ENCODE measurements at places on chromosomes 6 and 20.

- peak; percentile 78 for DNase-seq
Observed at GRCh38 chr6:53725791-53726575, 60.4 kb upstream of the KLHL31 start.

- DNase-seq: no peak
Observed at GRCh38 chr20:42700372-42700771, 489.3 kb downstream of the PTPRT start.

- no peak for DNase-seq
Observed at GRCh38 chr6:56445818-56446217, 196.9 kb downstream of the DST start.

DNA sequence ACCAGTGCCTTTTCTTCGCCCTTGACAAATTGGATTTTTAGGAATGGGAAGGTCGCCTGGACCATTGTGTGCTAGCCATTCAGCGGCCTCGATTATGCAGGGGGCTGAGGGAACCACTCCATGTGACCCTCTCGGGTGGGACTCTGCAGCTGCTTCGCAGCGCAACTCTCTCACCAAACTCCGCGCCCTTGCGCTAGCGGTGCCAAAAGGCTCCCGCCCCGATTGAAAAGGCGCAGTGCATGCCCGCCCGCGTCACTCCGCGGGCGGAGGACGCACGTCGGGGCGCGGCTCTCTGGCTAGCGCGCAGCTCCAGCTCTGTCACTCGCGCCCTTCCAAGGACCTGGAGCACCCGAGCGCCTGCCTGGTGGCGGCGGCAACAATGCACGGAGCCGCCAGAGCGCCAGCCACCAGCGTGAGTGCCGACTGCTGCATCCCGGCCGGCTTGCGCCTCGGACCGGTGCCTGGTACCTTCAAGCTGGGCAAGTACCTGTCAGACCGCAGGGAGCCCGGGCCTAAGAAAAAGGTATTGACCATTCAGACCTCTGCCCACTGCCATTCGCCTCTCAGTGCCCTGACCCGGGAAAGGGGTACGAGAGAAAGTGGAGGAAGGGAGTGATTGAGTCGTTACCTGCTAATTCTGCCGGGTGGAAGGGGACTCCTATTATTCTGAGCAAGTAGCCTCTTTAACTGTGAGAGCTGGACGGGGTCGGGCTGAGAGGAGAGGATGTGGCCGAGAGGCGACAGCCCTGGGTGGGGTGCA lies at the start of gene PRDM13:
TSS of gene PRDM13 (plus strand) at position 178 of the 760 bp plus-strand sequence. CDS start at position 380, 202 bp downstream.
- peak; percentile 16 for DNase-seq

- no peak for DNase-seq
Observed at GRCh38 chr6:50198245-50198644, 148.5 kb upstream of the DEFB112 start.

- DNase-seq: peak; percentile 30
Observed at GRCh38 chr20:1509237-1509636, 18.0 kb upstream of the SIRPB2 start.

DNA sequence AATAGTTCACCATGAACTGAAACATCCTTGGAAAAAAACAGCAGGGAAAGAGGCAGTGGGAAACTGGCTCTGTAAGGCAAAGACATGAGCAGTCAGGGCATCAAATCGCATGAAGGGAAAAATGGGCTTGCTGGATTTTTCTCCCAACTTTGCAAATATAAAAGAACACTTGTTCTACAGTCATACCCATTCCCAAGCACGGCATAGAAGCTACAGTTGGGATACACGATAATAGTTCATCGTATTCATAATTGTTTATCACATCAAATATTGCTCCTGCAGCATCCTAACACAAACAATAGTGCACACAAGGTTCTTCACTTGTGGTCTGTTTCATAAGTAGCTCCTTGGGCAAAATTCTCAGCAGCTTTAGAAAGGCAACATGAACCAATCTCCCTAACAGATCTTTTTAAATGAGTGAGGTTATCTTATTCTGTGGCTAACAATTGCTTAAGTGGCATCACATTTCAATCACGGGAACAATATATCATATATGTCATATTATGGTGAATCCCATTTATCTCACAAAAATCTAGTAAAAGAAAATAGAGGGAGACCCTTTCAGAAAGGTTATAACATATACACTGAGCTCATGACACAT lies 243.9 kb downstream of the PKHD1 start:
- no peak for DNase-seq

- DNase-seq: peak; percentile 83
Observed at GRCh38 chr20:59222253-59223181, 58.9 kb downstream of the ZNF831 start.

DNA sequence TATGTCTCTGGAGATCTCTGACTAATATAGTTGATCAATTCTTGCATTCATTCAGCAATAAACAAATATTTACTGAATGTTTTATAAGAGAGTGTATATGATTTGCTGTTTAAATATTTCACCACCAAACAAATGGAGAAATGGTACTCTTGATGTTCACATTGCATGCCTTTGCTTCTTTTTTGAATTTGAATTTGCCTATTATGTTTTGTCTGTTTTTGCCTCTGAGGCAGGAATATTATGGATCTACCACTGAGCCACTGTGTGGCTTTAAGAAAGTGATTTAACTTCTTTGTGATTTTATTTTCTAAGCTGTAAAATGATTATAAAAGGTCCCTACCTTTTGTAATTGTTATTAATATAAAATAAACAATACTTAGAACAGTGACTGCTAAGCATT lies 345.0 kb downstream of the DOK5 start:
- DNase-seq: no peak

DNA sequence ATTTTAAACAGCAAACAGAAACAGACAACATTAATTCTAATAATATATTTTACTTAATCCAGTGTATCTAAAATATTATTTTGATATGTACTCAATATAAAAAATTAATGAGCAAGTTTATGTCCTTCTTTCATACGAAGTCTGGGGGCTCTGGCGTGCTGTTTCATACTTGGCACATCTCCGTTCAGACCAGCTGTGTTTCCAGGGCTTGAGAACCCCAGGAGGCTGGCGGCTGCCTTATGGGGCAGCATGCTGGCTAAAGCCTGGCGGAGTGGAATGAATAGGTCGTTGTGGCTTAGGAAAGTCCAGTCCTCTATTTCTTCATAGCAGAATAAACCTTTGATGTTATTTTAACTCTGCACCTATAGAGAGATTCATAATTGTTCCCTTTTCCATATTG lies 43.3 kb downstream of the DUSP22 start:
- DNase-seq: no peak

DNA sequence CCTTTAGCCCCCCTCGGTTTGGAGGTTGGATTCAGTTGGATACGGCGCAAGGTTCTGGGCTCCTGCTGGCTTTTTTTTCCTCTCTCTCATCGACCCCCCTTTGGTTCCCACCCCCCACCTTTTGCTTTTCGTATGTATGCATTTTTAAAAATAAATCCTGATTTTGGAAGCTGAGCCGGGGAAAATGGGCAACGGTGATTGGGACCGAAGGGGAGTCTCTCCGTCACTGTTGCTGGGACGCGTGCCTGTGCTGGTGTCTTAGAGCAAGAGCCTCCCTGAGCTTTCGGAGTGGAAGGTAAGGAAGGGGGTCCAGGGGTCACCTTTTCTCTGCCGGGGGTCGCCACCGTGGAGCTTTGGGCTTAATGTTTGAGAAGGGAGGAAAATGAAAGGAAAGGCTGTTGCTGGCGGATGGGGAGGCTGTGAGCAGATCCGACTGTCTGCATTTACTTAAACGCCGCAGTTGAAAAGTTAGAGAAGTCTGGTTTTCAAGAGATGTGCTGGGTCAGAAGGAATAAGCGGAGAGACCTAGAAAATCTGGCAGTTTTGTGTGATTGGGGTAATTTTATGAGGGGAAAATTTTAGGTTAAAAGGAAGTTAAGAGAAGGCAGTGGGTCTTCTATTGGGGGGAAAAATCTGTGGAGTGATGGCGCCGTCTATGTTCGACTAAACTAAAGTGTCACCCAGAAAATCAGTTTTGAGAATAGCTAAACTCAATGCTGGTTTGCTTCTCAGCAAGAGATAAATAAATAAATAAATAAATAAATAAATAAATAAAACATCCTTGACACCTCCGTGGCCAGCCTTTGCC lies 828 bp downstream of the ADGRB3 start:
- DNase-seq: no peak

DNA sequence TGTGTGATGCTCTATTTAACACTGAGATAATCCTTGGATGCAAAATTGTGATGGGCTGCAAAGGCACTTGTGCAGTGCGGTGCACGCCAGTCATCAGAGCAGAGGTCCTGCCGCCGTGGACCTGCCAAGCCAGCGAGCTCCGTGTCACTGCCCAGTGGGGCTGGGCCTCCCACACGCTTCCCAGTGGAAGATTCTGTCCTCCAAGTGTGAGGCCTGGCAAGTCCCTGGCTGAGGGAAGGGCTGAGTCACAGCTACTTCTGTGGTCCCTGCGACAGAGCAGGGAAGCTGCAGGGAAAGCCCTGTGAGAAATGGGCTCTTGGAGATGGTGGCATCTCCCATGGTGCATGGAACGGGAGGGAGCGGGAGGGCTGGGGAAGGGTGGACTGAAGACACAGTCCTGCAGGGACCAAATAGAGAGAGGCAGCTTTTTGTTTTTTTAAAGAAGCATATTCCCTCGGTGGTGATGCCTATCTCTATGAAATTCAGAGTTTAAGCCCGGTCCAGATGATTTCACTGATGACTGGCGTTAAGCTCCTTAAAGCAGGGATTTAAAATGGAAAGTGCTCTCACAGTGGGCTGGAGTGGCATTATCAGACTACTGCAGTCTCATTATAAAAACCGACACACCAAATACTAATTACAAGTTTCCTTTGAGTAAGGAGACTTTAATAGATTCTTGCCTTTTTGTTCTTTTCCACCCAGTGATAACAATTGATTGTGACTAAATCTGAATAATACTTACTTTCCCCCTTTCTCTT lies 413.7 kb downstream of the QKI start:
- no peak for DNase-seq

- DNase-seq: no peak
Observed at GRCh38 chr6:99219788-99220187, 129.7 kb downstream of the FAXC start.

- no peak for DNase-seq
Observed at GRCh38 chr6:97915537-97915936, 632.5 kb upstream of the MMS22L start.

DNA sequence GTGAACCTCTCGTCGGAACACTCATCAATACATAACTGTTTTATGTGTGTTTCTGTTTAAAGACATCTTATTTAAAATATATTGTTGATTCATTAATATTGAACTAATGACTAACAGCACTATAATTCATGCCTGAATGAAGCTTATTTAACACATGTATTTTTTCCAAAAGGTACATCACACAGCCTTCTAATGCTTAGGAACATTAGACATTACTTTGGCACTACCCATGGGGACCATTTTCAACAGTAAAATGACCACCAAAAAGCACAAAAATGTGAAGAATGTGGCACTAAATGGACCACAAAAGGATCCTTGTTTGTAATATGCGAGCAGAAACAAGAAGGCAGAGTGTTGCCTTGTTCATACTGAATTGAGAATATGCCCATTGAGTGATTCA lies 109.2 kb downstream of the CEP57L1 start:
- DNase-seq: no peak

DNA sequence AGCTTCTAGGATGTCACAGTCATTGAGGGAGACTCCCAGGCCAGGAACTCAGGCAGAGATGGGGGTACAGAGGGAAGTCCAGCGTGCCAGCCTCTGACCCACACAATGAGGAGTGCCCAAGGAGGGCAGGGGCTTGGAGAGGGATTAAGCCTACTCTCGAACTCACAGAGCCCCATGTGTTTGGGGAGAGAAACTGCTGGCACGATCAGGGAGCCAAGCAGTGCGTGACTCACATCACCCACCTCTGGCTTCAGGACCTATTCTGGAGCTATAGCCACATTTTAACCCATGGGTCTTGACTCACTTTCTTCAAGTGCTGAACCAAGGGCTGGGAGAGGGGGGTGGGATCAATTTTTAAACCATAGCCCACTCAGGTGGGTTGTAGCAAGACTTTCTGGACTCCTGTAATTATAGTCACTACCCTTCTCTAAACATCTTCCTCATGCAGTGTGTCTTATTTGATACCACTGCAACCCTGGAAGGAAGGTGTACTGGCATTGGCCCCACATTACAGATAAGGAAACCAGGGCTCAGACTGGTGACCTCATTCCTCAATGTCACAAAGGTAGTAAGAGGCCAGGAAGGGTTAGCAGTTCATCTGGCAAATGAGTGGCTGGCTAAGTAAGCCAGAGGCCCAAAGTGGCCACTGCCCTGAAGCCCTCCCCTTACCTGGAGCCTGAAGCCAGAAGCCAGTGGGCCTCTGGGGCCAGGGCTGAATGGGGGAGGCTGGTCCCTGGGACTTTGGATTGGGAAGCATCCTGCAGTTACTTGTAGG lies 12.0 kb downstream of the FOXP4 start:
- no peak for DNase-seq

GRCh38 chr6:160260803-160261450 lies 2.3 kb upstream of the SLC22A2 start:
- DNase-seq: no peak

DNA sequence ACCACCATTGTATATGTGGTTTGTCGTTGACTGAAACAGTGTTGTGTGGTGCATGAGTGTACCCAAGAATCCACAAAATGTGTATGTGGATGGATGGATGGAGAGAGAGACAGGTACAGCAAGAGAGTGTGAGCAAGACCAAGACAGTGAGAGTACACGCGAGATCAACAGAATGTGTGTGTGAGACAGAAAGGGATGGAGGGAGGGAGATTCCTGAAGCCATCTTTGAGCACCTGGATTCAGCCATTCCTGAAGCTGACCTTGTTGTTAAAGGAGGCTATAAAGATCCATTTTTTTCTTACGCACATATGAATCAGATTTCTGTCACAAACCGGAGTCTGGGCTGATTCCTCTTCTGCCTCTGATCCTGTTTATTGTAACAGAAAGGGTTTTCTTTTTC lies 64.1 kb downstream of the TFAP2C start:
- DNase-seq: no peak

- DNase-seq: peak; percentile 15
Observed at GRCh38 chr20:50245498-50246366, 55.1 kb downstream of the CEBPB start.

DNA sequence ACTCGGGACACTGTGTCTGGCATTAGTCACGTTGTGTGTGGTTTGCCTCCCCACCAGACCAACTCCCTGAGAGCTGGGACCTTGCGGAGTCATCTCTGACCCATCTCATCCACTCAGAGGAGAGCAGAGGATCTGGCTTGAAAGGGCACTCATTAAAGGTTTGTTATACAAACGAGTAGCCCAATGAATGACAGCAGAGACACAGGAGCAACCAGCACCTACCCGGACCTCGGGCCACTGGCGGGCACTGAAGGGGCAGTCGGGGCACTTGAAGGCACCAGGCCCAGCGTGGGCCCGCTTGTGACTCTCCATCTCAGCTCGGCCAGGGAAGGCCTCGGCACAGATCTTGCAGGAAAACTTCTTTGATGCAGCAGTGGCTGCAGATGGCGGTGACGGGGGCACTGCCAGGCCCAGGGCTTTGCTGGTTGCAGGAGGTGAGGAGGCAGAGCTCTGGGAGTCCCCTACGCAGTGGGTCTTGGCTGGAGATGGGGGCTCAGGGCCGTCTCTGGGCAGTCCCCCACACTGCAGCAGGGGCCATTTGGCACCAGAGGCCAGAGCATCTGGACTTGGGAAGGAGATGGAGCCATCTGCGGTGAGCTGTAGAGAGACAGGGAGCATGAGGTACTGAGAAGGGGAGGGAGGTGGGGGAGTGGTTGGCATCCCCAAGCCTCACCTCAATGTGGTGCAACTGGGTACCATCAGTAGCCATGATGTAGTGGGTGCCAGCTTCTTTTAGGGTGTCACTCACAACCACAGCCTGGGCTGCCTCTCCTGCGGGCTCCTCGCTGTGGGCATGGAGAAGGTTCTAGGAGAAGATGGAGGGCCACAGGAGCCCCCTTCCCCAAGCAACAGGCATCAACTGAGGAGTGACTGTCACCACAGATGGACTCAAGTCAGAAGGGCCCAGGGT lies 17.7 kb downstream of the PCIF1 start:
- no peak for DNase-seq

GRCh38 chr6:166221040-166221439 lies 53.4 kb upstream of the TBXT start:
- peak; percentile 39 for DNase-seq

All from activated CD4-positive, alpha-beta T cell treated with anti-CD3 and anti-CD28 coated beads, Interleukin-10, Interleukin-2, amounts not matched to agents 100 ng/mL and 50 ng/mL, durations not matched to agents 16 hours and 8 hours (primary cell).